ENCODE measurements at places on chromosomes 11 and 22.

DNA sequence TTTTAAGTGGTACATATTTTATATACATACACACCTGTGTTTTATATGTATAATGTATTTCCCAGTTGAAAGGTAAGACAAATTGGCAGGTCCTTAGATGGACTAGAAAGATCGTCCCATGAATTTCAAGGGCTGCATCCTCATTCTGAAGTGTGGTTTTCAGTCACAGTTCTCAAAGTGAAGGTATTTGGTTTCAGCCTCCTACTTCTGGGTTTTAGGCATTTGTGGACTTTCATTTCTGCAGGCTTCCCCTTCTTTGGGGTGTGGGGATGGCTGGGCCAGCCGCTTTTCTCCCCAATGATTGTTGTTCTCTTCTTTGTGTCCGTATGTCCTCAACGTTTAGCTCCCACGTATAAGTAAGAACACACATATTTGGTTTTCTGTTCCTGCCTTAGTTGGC lies 10.0 kb downstream of the DCPS start:
- no peak for DNase-seq

DNA sequence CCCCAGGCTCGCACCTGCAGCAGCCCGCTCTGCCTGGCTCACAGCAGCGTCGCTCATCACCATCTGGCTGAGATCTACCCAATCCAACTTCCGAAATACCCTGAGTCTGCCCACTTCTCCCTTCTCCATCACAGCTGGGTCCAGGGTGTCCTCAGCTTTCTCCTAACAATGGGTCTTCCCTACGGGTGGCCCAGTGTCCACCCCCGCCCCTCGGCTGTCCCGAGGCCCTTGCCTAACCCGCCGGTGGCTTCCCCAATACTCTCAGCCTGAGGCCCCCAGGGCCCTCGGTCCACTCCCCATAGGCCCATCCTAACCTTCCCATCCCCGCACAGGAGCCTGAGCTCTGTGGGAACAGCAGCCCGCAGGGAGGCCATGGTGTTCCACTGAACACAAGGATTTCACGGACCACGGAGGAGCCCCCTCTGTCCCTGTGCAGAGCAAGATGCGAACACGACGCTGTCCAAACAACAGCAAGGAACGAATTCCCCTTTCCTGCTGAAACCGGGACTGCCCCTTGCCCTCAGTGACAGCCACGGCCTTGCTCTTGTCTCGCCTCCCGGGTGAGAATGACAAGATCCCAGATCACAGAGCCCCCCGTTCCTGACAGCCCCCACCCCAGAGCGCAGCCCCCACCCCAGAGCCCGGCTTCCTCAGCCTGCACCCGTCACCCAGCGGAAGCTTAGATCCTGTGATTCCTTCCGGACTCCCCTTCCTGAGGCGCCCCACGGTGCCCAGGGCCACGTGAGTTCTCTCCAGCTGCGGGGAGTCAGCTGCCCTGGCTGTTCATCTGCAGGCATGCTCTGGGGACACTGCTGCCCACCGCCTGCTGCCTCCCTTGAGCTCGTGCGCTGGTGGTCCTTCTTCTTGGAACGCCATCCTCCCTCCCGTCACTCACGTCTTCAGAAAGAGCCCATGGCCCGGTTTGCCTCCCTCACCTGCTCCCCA lies 48.8 kb upstream of the CARS1 start:
- no peak for DNase-seq

- DNase-seq = no peak
Observed at GRCh38 chr22:37618072-37618656, 9.5 kb downstream of the GGA1 start.

DNA sequence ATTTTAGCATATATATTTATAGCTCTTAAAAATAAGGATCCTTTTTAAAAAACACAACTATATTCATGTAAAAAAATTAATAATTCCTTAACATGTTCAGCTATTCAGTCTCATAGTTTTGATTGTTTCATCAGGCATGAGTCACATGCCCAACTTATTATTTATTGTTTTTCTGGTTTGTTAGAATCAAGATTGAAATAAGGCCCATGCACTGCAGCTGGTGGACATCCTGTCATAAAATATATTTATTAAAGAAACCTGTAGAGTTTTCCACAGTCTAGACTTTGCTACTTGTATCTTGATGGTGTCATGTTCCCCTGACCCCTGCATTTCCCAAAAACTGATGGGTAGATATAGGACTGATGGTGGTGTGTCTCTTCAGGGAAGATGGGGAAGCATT lies 77.4 kb downstream of the PARVA start:
- DNase-seq = no peak

- DNase-seq = no peak
Observed at GRCh38 chr11:111367411-111368284, 11.4 kb downstream of the POU2AF1 start.

All from SHP77 (cell line).